ENCODE measurements at places on chromosomes 1 and 21.

DNA sequence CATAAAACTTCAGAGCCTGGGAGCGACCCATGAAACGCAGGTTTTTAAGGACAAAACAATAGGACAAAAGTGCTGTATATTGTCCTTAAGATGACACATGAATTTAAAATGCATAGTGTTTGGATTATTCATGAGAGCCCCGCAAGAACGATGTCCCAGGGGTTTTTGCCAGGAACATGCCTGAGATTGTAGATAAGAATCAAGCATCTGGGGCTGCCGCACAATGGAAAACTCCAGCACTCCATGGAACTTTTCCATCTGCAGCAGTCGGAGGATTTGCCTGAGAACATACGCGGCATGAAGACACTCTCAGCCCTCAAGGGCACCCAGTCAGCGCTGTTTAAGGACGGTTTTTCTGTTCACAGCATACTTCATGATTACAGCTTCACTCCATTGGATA lies 5.3 kb upstream of the ERG start:
- DNase-seq: no peak

- DNase-seq: no peak
These were observed 86.4 kb downstream of the FOXD2 start for GRCh38 chr1:47524272-47524671.

GRCh38 chr21:36415375-36415774 lies 30.2 kb downstream of the CHAF1B start:
- no peak for DNase-seq

DNA sequence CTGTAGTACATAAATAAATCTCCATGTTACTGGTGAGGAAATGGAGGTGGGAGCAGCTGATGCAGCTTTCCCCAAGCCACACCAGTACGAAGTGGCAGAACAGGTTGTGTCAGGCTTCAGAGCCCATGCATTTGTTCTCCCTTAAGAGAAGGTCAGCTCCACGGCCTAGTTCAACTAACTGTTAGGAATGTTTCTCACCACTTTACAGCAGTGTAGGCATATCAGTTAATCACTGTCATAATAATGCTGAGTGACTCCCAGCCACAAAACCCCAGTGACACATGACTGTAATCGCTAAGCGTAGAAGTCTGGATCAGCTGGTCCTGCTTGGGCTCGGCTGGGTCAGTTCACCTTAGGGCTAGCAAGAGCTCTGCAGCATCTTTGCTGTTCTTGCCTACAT lies 90.4 kb downstream of the VPS26C start:
- no peak for DNase-seq

All from KBM-7 (cell line).